ENCODE measurements at places on chromosomes 1 and 21.

GRCh38 chr1:230578616-230579015, 63.7 kb upstream of the COG2 start:
- no peak for DNase-seq

DNA sequence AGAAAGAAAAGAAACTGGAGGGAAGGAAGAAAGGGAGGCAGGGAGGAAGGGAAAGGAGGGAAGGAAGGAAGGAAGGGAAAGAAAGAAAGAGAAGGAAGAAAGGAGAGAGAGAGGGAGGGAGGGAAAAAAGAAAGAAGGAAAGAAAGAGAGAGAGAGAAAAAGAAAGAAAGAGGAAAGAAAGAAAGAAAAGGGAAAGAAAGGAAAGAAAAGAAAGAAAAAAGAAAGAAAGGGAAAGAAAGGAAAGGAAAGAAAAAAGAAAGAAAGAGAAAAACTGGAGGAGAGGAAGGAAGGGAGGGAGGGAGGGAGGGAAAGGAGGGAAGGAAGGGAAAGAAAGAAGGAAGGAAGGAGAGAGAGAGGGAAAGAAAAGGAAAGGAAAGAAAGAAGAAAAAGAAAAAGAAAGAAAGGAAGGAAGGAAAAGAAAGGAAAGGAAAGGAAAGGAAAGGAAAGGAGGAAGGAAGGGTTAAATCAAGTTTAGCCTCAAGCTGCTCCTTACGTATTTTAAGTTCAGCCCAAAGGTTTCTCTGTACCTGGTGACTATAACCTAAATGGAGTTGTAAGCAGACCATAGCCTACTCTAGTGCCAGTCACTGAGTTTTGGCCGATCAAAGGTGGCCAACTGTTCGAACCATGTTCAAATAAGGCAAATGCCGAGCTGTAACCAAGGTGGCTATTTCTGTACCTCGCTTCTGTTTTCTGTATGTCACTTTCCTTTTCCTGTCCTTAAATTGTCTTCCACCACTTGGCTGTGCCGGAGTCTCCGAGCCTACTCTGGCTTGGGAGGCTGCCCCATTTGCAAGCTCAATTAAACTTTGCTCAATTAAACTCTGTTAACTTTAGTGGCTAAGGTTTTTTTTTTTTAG, 37.8 kb upstream of the TMPRSS2 start:
- no peak for DNase-seq

- peak; percentile 54 for DNase-seq
Measured at GRCh38 chr1:197774466-197775281, 606 bp downstream of the DENND1B start.

- DNase-seq = no peak
Measured at GRCh38 chr1:223843934-223844786, 1.6 kb downstream of the TP53BP2 start.

DNA sequence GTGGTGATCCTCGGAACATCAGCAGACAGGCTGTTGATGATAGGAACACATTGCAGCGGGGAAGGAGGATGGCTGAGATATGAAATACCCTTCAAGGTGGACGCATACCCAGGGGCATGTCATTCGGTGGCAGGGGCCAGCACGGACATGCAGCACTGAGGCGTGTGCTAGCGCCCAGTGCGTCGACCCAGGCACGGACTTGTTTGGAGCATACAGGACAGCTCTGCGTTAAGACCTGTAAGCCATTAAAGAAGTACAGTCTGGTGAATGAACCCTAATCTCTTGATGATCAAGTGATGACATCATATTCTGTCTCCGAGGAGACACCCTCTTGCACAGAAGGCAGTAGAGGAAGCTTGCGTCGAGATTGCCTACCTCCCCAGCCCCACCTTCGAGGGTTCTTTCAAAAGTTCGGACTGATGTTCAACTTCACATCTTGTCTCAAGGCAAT, 63.6 kb upstream of the KIF26B start:
- DNase-seq = no peak

DNA sequence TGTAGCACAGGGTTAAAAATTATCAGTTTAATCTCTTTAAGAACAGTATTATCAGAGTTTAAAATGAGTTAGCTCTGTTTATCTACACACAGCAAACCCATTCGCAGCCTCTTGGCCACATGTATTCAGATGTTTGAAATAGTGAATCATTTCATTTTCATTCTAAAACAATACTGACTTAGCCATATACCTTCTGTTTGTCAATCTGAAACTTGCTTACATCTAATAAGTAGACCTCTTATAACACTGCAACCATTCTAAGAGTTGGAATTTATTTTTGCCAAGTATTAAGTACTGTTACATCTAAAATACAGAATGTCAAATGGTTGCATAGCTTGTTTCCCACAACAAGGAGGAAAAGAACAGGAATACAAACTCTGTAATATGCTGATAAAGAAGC, 25.4 kb downstream of the ANGEL2 start:
- no peak for DNase-seq

DNA sequence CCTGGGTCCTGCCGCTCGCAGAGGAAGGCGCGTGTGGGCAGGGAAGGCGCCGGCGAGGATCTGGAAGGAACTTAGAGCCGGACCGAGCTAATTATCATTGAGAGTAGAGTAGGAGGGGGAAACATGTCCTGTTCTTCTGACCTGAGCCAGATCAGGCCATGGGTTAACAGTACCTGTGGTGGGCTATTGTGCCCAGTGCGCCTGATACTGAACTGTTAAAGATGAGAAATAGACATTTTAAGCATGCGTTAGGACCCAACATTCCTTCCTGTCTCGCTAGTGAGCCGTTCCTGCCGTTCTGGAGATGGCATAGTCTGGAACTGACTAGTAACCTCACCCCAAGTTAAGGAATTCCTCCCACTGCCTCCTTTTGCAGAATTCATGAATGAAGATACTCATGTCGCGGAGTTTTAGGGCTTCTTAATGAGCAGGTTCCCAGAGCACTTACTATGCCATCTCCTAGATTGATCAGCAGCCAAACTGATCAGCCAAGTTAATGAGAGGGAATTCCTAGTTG, 870 bp downstream of the STRIP1 start:
- DNase-seq = no peak

DNA sequence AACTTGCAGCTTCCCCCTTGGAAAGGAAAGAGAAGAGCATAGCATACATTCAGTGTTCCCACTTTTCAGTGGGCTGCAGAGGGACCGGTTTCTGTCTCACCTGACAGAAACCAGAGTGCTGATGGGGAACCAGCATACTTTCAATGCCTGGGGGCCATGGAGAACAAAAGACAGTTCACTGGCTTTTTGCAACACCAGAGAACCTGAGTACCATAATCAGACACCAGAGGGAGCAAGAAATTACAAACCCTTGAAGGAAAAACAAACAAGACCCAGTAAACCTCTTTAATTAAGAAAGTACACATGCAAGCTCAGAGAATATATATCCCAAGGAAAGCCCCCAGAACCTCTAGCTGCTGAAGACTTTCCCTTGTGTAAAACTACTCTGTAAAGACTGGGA, 51.1 kb downstream of the CSMD2 start:
- no peak for DNase-seq

GRCh38 chr1:207988326-207989165, 77.6 kb upstream of the CD34 start:
- no peak for DNase-seq

DNA sequence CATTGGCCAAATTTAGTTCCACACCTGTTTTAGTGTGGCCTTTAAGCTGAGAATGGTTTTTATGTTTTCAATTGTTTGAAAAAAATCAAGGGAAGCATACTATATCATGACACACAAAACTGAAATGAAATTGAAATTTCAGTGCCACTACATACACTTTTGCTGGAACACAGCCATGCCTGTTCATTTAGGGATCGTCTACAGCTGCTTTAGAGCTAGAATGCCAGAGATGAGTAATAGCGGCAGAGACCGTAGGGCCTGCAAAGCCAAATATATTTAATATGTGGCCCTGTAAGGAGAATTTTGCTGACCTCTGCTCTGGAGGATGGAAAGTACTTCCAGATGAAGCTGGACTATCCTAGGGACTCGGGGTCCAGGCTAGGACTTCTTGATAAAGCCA, 62.5 kb upstream of the LYST start:
- no peak for DNase-seq

DNA sequence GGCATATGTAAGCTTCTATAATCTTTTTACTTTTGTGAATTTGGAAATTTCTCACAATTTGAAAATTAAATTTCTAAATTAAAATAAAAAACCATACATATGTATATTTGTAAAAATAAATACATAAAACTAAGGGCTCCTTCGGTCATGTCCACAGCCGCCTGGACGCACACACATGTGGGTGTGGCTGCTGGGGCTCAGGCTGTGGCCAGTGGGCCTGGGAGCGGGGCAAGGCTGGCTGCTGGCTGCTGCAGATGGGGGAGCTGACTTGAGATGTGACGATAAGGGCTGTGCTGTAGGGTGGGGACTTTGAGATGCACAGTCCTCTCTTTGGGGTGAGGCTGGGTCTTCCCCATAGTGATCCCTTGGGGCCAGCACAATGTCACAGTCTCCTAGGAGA, 4.8 kb downstream of the RER1 start:
- DNase-seq = no peak

GRCh38 chr1:1250786-1251284, 4.3 kb upstream of the C1QTNF12 start:
- DNase-seq = peak; percentile 69

DNA sequence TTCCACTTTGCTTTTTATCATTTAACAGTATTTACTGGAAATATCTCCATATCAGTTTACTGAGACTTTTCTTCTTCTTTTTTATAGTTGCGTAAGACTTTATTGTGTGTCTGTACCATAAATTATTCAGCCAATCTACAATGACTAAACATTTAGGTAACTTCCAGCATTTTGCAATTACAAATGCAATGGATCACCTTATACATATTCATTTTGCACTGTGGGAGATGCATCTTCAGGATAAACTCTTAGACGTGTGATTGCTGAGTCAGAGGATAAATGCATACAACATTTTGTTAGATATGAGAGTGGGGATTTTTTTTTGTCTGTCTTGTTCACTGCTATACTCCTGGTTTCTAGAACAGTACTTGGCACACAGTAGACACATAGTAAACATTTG, 95.7 kb upstream of the GCLM start:
- DNase-seq = no peak

GRCh38 chr1:205260948-205261732, 33.4 kb downstream of the TMCC2 start:
- no peak for DNase-seq

GRCh38 chr1:218431476-218431875, 86.3 kb downstream of the TGFB2 start:
- no peak for DNase-seq

GRCh38 chr1:67908250-67908936, 75.1 kb upstream of the GNG12 start:
- DNase-seq = no peak

GRCh38 chr21:26451081-26451740, 121.9 kb downstream of the CYYR1 start:
- DNase-seq = no peak

DNA sequence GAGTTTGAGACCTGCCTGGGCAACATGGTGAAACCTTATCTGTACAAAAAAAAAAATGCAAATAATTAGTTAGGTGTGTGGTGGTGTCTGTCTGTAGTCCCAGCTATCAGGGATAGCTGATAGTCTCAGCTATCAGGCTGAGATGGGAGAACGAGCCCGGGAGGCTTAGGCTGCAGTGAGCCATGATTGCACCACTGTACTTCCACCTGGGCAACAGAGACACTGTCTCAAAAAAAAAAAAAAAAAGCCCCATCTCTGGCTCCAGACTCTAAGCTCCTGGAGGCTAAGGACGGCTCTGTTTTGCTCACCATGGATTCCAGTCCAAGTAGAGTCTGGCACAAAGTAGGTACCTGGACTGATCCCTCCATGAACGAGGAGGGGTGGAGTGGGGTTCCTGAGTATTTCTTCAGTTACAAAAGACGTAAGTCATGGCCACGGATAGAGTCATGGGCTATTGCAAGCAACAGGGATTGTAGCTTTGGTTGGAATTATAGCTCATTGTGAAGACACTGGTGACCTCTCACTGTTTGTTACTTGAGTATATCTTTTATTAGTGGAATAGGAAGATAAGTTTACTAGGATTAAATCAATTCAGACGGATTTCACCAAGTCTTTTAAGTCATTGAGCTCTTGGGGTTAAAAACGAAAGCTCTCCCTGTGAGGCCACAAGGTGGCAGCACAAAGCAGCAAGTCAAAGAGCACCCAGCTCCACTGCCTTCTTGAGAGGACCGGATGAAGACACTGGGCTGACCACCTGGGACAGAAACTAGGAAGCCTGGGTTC, 35.6 kb upstream of the TMEM61 start:
- DNase-seq = peak; percentile 63

GRCh38 chr1:221634606-221635005, 107.3 kb downstream of the DUSP10 start:
- DNase-seq = no peak

GRCh38 chr1:154328318-154329151, 3.2 kb downstream of the ATP8B2 start:
- peak; percentile 93 for DNase-seq

GRCh38 chr1:183810756-183811544, 6.0 kb downstream of the RGL1 start:
- no peak for DNase-seq

GRCh38 chr1:182113879-182114626, 52.5 kb upstream of the ZNF648 start:
- no peak for DNase-seq

GRCh38 chr1:82934074-82934473, 1064.9 kb downstream of the TTLL7 start:
- DNase-seq = no peak

GRCh38 chr1:22636353-22636752, at the start of gene C1QA:
TSS of gene C1QA (plus strand) at chr1:22636628. CDS start at chr1:22637617, 989 bp downstream.
- no peak for DNase-seq

GRCh38 chr1:66197120-66197519, 336.8 kb upstream of the SGIP1 start:
- DNase-seq = no peak

DNA sequence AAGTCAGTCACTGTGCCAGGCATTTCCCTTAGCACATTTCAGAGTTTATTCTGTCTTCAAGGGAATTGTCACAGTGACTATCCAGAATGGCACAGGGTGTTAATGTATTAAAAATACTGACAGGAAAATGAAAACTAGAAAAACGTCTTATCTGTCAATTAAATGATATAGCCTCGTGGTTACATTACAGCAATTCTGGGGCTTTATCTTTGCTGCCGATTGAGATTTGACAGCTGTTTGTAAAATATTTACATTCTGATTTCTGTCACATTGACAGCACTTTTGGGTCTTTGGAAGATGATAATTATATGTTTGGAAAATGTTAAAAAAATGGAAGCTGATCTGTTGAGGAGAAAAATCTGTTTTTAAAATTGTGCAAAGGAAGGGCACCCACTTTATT, 250.0 kb downstream of the CHRM3 start:
- no peak for DNase-seq

All from stimulated activated CD4-positive, alpha-beta T cell treated with anti-CD3 and anti-CD28 coated beads, Interleukin-4, amount 100 ng/mL, for 1 hour (primary cell).